Adrenal gland (tissue), 19 donors: ENCODE measurements at places on chromosomes 2 and 18. TPM values are rescaled to one million over a fixed set of nuclear protein-coding genes. Genes with fewer than 3 reads are reported as not detected.

HAAO gene
- 10.3 TPM for total RNA-seq

NTSR2 gene
- total RNA-seq: 0.35 TPM

PPM1G gene
- total RNA-seq: 78.9 TPM

SLC4A5 gene
- total RNA-seq: 0.74 TPM
